ENCODE measurements at places on chromosomes 12 and 14. TPM values are rescaled to one million over a fixed set of nuclear protein-coding genes. Genes with fewer than 3 reads are reported as not detected.

The RIMBP2 gene
- total RNA-seq = not detected

The PRH1 gene
- 24.7 TPM for total RNA-seq

The AKAP6 gene
- 6.6 TPM for total RNA-seq

The CLEC1A gene
- total RNA-seq = not detected

The COX6A1 gene
- total RNA-seq = 168 TPM

The OTOGL gene
- not detected for total RNA-seq

Measured in T-cell (primary cell).